ENCODE measurements at places on chromosomes 5 and 9.

GRCh38 chr9:69470186-69470977 lies 145.4 kb downstream of the ENTREP1 start:
- no peak for DNase-seq

DNA sequence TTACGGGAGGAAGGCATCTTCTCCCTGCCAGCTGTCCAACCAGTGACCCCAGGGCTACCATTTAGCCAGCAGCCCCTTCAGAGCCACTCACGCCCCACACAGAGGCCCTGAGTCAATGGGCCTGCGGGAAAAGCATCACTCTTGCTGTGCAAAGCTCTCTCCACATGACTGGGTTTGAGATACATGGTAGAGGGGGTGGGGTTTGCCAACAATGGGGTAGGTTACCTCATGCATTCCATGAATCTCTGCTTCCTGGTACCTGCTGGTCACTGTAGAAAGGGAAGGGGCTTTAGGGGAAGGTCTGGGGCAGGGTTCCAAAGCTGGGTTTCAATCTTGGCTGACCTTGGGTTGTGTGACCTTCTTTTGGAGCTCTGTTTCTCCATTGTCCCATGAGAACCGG lies 22.9 kb upstream of the TTLL11 start:
- no peak for DNase-seq

DNA sequence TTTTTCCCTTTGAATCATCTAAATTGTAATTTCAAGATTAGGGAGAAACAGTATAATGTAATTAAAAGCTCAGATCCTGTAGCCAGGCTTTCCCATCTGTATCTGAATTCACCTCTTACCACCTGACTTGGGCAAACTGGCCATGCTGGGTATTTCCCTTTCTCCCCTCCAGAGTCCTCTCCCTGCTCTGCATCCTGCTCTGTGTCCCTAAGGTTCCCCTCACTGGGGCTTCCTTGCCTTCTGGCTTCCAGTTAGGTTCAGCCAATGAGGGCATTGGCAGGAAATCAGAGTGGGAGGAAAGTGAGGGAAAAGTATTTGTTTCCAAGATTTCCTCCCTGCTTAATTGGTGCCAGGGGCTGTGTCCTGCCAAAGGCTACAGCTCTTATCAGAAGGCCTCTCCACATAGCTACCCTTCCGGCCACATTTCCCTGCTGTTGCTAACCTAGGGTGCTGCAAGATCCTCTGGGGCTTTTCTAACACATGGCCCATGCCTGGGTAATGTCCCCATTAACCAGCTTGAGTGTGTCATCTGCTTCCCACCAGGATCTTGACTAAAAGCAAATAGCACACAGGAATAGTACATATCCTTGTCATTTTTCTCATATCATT lies 51.0 kb upstream of the MPDZ start:
- DNase-seq, result no peak

- no peak for DNase-seq
Observed at GRCh38 chr5:133924221-133924920, 44.1 kb downstream of the C5orf15 start.

GRCh38 chr5:88758184-88758583 lies 124.8 kb downstream of the MEF2C start:
- DNase-seq, result no peak

DNA sequence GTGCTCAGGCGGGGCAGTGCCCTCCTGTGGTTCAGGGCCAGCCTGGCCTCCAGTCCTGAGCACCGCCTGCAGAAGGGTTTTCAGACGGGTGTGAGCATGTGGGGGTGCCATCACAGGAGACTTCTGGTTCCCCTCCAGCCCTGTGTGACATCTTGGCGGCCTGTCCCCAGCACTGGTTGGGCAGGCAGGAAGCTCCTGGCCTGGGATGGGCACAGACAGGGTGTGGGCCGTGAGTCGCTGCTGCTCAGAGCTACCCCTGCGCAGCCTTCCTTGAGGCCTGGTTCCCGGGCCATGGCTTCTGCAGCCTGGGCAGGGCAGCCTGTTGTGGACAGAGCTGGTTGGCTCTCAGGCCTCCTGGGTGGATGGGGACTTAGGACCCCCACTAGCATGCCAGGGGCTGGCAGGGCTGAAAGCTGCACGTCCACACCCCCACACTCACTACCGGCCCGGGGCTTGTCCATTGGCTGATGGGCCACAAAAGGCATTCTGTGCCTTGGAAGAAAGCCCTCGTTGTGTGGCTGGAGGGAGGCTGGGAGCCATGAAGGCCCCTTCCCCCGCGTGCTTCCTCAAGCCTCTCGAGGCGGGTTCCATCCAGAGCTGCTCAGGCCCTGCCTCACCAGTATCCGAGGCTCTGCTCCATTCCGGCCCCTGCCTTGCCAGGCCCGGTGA lies 58.7 kb downstream of the RXRA start:
- DNase-seq, result no peak

- DNase-seq, result no peak
Observed at GRCh38 chr5:80975065-80975464, 14.9 kb downstream of the RASGRF2 start.

DNA sequence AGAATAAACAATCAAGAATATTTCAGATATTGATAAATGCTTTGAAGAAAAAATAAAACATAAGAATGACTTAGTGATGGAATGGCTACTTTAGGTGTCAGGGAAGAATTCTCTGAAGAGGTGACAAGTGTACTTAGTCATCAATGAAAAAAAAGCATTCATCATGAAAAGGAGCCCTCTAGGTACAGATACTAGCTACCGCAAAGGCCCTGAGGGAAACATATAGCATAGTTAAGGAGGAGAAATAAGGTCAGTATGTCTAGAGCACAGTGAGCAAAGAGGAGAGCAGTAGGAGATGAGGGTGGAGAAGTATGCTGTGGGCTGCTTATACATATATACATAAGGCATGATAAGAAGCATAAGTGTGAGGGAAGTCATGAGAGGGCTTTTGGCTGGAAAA lies 41.8 kb downstream of the CSF2 start:
- no peak for DNase-seq

- no peak for DNase-seq
Observed at GRCh38 chr5:38940230-38940858, 94.5 kb downstream of the OSMR start.

GRCh38 chr9:105973951-105974351 lies 279.6 kb downstream of the TMEM38B start:
- no peak for DNase-seq

DNA sequence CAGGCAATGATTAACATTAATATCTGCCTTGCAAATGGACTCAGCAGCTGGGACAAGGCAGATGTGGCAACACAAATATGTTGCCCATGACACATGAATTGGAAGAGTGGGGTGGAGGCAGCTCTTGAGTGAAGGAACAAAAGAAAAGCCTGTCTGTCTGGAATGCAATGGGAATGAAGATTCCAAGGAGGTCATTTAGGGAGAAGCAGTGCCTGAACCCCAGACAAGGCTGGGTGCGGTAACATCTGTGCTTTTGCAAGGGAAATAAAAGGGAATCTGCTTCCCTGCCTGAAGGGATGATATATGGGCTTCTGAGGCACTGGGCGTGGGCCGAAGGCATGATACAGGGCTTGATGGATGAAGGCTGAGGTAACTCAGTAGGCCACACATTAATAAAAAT lies 94.1 kb upstream of the TRIM32 start:
- DNase-seq, result no peak

- DNase-seq, result no peak
Observed at GRCh38 chr5:131363811-131364506, 100.1 kb downstream of the CDC42SE2 start.

- DNase-seq, result no peak
Observed at GRCh38 chr5:33114361-33114760, 326.4 kb upstream of the TARS1 start.

- no peak for DNase-seq
Observed at GRCh38 chr5:155004138-155004744, 9.3 kb upstream of the KIF4B start.

- no peak for DNase-seq
Observed at GRCh38 chr9:94901019-94901363, 174.5 kb downstream of the AOPEP start.

DNA sequence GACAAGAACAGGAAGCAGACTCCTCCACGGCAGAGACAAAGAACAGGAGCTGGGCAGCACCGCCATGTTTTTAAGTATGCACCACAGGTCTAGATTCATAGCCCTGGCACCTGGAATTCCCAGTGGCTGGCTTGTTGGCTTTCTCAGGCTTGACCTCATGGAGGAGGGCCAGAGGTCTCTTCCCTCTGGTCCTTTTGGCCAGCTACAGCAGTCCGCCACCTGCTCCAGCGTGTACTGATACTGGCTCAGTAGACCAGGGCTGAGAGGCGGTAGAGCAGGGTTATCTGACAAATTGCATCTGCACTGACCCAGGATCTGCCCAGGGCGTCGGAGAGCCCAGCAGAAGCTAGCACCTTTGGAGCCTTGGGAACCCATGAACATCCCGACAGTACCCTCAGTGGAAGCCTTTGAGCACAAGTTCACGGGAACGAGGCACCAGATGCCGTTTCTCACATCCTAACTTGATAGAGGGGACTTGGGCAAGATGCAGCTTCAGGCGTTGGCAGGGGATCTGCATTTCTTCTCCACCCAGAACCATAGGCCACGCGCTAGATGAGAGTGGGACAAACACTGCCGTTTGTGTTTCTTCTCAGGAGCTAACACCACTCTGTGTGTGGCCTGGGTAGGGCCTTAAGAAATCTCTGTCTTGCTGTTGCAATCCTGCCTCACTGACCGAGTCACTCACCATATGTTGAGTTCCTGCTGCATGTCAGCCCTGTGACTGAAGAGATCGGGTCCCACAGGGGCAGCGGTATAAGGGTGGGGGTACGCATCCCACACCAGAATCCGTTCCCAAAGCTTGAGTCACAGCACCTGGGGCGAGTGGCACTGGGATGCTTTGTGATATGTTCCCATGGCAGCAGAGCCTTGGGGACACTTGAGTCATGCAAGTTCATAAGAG lies 90.3 kb upstream of the OTULINL start:
- DNase-seq, result no peak

- no peak for DNase-seq
Observed at GRCh38 chr5:16005225-16005624, 174.4 kb downstream of the MARCHF11 start.

DNA sequence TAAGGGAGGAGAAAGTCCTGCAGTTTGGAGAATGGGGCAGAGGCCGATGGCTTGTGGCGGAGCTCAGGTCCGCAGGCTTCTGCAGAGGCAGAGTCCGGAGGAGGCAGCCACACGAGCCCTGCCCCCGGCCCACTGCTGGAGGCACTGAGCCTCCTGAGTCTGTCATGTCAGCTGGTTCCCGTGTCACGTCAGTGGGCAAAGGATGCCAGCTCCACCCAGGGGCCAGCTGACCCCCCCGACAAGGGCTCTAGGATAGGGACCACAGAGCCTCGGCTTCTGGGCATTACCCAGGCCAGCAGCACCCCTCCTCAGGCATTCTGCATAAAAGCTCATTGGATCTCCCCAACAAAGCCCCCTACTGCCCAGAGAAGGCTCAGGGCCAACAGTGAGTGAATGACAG lies 8.5 kb downstream of the SH3PXD2B start:
- DNase-seq, result no peak

GRCh38 chr9:80732506-80732905 lies 956.8 kb downstream of the TLE1 start:
- DNase-seq, result no peak

DNA sequence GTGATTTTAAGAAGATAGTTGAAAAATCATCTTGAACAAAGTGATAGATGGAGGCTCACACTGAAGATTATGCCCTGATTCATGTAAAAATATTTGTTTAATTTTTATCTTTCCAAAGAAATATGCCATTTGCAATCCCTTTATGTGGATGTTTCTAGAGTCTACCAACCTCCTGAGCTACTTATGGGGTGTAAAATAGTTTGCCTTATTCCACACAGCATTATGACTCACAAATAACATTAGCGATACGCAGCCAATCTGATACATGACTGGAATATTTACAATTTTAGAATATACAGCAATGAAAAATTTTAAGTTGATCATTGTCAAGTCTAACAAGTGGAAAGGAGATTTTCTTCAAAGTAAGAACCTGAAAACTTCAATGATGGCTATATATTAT lies 327.5 kb downstream of the EDIL3 start:
- DNase-seq, result no peak

DNA sequence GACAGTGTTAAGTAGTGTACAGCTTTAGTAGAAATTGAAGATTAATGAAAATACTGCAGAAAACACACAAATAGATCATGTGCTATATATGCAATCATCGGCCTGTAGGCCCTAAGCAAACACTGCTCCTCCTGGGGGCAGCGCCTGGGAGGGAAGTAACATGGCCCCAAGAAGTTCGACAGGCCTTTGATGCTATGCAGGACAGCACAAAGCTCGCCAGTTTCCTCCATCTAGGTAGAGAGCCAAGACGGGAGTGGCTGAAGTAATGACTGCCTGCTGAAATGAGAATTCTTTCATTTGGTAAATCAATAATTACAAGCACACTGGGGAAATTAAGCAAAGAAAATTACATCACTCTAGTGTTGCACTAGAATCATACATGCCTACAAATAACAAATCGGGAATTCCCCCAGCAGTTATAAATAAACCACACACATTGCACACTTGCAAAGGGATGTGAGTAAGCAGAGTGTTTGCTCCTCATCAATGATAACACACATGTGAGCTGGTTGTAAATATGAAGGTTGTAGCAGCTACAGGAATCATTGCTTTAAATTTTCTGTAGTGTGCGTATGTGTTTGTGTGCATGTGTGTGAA lies 219.9 kb upstream of the NFIL3 start:
- DNase-seq, result no peak

- DNase-seq, result no peak
Observed at GRCh38 chr5:55564721-55565120, 30.0 kb upstream of the PLPP1 start.

GRCh38 chr9:86801246-86801645 lies 146.1 kb downstream of the GAS1 start:
- DNase-seq, result no peak

DNA sequence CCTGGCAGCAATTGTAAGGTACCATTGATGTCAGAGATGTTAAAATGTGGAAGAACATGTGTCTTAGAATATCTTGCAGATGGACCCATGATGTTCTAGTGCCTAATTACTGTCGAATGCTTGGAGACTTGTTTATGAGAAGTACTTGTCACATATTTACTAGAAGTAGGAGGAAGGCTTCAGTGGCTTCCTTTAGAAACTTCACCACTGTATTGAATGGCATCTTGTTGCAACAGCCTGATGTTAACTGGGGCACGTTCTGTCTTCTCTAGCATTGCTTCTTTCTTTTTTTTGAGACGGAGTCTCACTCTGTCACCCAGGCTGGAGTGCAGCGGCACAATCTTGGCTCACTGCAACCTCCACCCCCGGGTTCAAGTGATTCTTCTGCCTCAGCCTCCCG lies 16.5 kb downstream of the UGCG start:
- no peak for DNase-seq

- DNase-seq, result no peak
Observed at GRCh38 chr9:13388157-13388556, 108.7 kb upstream of the MPDZ start.

DNA sequence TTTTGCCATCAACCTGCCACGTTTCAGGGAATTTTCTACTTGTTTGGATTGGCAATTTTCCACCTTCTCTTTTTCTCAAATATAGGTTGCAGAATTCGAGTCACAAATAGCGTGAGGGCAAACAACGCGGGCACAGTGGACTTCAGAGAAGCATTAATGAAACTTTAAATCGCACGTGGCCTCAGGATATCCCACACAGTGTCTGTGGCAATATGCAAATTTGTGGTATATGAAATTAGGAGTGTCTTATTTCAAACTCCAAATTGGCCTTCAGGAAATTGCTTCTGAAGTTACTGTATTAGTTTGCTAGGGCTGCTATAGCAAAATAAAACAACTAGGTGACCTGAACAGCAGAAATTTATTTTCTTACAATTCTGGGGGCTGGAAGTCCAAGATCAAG lies 91.2 kb downstream of the MTRR start:
- no peak for DNase-seq

GRCh38 chr9:19181561-19181960 lies 48.9 kb upstream of the DENND4C start:
- DNase-seq, result no peak
